ENCODE measurements at places on chromosomes 1 and 21.
A peak's percentile ranks its signal among the peaks of the same experiment; 100 is the strongest.

DNA sequence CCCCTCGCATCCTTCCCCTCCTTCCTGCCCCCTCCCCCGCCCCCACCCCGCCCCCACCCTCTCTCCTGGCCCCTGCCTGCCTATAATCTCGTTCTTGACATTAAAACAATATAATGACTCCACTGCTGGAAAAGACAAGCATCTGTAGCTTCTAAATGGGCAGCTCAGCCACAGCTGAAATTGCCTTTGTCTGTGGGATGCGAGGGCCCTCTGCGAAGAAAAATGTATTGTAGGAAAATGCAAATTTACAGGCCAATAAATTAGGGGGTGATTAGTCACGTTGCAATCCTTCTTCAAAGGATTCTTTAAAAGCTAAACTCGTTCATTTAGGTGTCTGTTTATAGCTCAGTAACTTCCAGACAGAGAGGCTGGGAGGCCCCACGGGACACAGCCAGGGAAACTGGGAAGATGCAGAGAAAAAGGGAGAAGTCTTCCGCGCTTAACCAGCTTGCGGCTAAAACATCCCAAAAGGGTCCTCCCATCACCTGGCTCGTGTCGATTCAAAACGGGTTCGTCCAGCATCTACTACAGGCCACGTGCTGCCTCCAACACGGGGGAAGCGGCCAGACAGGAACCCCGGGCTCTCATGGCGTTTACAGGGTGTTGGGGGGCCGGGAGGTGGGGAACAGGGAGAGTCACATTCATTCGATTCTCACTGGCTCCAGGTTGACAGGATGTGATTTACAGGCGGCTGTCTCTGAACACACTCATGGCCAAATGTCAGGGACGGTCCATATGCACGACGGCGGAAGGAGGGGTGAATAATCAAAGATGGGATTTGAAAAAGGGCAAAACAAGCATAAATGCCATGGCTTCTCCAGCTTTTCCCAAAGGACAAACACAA lies 100.5 kb upstream of the ZBTB40 start:
- no peak for DNase-seq

GRCh38 chr1:169106921-169107602 lies 572 bp downstream of the ATP1B1 start:
- no peak for DNase-seq

- no peak for DNase-seq
Observed at GRCh38 chr1:69657971-69658370, 90.2 kb downstream of the LRRC7 start.

GRCh38 chr1:5296095-5296494 lies 641.7 kb downstream of the AJAP1 start:
- DNase-seq, result no peak

DNA sequence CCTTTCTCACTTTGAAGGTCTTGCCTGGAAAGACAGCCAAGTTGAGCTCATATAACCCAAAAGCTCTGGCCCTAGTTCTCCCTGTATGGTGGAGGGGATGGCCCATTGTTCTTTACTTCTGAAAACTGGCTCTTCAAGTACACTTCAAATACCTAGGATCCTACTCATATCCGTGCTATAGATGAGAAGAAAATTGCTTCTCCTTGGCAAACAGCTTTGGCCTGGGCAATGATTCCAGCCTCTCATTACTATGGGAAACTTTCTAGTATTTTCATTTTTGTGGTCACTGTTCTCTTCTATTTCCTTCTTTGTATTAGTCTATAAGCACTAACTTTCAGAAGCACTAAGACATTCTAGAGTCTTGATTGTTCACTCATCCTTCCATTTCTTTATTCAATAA lies 53.7 kb downstream of the ZNF697 start:
- no peak for DNase-seq

DNA sequence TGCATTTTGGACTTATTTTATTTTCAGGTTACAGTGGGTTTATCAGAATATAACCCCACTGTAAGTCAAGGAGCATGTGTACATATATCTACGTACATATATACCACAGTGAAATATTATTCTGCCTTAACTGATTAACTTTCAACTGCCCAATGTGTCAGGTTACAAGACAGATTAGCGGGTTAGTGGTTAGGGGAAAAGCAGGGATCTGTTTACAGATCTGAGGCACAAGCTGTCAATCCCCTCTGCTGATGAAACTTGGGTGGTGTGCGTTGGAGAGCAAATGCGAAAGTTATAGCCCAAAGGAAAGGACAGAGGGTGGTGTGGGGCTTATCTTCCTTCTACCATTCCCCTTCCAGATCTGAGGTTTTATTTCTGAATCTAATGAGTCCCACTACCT lies 238.2 kb upstream of the KCNK2 start:
- DNase-seq, result no peak

DNA sequence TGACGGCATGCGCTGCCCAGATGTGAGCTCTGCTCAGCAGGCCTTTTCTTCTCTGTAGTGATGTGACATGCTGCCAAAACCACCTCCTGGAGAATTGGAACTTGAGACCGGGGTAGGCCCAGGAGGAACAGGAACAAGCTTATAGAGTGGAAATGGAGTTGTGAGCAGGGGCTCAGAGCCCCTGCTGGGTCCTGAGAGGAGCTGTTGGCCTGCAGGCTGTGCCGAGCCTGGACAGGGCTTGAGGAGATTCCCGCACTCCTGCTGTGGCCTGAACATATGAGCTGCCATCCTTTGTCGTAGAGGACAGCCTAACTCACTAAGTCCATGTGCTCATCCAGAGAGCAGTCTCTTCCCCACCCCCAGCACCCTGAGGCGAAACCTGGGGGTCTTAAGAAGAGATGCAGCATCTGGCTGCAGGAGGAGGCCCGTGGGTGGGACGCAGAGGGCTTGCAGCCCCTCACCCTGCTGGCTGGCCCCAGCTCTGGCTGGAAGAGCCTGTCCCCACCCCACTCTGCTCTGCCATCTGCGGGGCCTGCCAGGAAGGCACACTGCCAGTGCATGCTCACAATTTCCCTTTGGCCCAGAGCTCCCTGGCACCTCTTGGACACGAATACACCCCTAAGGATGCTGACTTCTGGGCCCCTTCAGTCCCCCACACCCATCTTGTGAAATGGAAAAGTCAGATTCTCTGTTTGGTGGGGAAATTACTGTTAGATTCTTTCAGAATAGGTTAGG lies 42.5 kb downstream of the PTPRF start:
- no peak for DNase-seq

DNA sequence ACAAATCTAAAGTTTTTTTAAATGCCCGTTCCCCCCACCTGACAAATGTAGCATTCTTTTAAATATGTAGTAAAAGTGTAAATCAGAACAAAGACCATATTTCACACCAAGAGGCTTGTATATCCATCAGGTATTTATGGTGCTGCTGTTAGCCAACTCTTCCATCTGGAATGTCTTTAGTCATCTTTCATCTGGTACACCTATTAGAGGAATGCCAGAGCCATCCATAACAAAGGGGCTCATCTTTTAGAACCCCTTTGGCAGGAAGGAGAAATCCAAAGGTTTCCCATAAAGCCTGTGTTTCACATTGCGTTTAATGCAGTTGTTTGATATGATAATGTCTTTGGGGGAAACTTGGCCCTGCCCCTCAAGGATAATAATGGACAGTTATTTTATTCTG lies 79.3 kb upstream of the C1orf87 start:
- no peak for DNase-seq

- no peak for DNase-seq
Observed at GRCh38 chr1:215156232-215156631, 73.7 kb downstream of the KCNK2 start.

DNA sequence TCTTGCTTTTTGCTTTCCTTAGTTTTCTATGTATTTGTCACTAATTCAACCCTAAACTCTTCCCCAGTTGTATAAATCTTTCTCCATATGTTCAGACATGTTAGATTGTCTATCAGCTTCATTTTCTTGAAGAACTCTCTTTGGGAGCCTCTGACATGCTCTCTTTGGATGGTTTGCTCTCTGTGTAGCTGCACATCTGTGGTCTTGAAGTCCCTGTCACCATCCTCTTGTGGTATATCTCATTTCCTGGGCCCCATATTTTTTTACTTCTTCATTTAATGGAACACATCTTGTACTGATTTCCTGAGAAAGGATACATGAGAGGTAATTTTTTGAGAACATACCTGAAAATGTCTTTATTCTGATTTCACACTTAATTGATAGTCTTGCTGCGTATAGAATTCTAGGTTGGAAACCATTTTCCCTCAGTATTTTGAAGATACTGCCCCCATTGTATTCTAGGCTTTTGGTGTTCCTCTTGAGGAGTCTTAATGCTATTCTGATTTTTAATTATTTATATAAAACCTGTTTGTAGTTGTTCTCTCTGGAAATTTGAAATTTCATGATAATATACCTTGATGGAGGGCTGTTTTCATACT lies 72.6 kb downstream of the ST3GAL3 start:
- DNase-seq, result no peak

GRCh38 chr1:184112176-184112948 lies 60.8 kb downstream of the TSEN15 start:
- no peak for DNase-seq

DNA sequence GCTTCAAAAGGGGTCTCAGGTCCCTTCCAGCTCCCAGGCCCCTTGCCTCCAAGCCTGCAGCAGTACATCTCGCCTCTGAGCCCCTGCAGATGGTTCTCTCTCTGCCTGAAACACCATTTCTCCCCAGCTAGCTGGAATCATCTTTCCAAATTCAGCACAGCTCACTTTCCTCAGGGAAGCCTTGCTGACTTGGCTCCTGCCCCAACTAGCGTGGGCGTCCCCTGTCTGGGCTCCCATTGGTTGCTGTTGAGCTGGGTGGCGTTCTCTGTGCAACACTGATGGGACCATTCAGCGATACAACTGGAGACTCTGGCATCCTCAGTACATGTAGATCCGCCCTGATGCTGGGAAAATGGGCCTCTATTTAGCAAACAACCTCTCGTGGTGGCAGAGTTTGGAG lies 141.3 kb upstream of the IGSF21 start:
- no peak for DNase-seq

DNA sequence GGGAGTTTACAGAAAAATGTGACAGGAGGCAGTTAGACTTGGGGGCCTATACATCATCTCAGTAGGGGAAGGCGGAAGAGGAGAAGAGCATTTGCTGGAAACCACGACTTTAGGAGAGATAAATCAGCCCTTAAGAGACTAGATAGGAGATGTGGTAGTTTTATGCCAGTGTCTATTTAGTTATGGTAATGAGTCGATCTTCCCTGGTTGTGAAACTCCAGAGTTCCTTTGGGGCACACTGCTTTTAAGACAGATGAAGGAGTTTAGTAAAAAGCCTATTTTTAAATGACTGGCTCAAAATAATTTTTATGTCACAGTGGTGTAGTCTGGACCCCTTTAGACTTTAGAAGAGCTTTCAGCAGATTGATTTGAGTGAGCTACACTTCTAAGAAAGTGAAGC lies 7.8 kb downstream of the PGM1 start:
- no peak for DNase-seq

DNA sequence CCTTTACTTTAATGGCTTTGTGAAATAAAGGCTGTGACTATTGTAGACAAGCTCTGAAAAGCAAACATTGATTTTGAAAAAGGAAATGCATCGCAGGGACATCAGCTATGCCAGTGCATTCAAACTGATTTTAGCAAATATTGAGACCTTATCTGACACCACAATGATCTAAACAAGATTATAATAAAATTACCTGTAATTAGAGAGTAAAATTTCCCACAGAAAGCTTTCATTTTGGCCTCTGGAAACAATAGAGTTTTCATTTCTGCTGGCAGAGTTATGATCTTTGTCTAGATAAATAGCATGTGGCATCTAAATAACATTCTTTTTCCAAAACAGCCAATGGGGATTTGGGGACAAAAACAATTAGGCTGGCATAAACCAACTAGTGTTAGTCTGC lies 650.4 kb upstream of the PRMT6 start:
- no peak for DNase-seq

DNA sequence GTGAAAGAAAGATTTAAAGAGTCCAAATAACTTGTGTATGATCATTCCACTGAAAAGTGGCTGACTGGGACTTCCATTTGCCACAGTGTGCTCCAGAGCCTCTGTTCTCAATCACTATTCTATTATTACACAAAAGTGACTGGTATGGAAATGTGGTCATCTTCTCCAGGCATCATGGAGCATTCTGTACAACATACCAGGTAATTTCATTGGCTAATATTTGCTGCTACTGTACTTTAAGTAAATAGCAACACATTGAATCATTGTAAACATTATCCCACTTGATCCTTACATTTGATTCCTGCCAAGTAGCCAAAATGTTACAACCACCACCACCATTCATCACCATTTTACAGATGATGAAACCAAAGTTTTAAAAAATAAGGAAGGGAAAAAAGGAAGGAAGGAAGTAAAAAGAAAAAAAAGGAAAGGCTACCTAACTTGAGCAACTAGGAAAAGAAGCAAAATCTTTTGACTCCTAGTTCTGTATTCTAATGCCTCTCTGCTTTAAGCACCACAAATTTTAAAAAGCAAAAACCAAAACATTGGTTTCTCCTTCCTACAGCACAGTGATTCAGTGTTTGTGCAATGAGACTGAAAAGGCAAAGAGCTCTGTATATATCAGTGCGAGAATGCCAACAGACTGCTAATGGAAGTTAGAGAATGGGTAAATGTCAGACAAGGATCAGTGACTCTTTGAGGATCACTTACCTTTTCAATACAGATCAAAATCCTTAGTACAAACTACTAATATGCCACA lies 361.4 kb upstream of the PTBP2 start:
- DNase-seq, result no peak

- no peak for DNase-seq
Observed at GRCh38 chr1:231512147-231512698, 16.2 kb upstream of the TSNAX start.

DNA sequence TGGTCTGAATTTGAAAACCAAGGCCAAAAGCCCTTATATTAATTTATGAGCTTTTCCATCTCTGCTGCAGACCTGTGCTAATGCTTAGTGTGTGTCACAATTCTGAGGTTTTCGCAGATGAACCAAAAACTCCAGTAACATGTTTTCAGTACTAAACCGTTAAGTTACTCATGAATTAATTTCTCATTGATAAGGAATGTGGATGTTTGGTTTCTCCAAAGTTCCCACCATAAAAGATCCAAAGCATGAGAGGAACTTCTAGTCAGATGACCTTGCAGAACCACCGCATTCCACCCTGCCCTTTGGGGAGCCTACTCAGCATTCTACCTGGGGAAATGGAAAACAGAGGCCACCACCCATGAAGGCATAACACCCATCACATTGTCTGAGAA lies 7.5 kb upstream of the LEPR start:
- no peak for DNase-seq

GRCh38 chr1:53377438-53377841 lies 49.6 kb upstream of the LRP8 start:
- no peak for DNase-seq

- peak; percentile 39 for DNase-seq
Observed at GRCh38 chr1:210360852-210361477, 32.3 kb downstream of the HHAT start.

GRCh38 chr1:214216021-214216420 lies 64.9 kb upstream of the SMYD2 start:
- no peak for DNase-seq

DNA sequence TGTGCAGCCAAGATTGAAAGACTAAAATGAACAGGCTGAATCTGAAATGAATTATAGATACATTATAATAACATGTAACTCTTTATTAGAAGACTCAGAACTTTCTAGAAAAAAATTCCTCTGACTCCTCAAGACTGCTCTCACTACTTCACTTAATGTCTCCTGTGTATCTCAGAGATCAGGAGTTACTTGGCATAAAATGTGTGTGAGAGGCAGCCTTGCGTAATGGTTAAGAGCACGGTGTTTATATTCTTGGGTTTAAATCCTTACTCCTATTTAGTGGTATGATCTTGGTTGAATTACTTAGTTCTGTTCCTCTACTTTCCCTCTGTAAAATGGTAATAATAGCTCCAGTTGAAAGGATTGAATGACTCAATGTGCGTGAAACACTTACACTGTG lies 634.9 kb downstream of the LTN1 start:
- no peak for DNase-seq

All from HuH-7 (cell line).